A549 treated with GW870086 at 1 μM for 4 hours (cell line): ENCODE measurements at places on chromosomes 3 and 15. TPM values are rescaled to one million over a fixed set of nuclear protein-coding genes. Genes with fewer than 3 reads are reported as not detected.

CCDC39 gene
- total RNA-seq = 0.17 TPM in 1 of 5 replicates, not detected in the others

IL5RA gene
- total RNA-seq = 0.10 TPM in 1 of 5 replicates, not detected in the others

RPN1 gene
- 152 to 181 TPM (median 162 TPM) in 5 replicates for total RNA-seq

MST1R gene
- total RNA-seq = 5.4 to 8.4 TPM (median 7.7 TPM) in 5 replicates

FGD5 gene
- 0.06 to 0.18 TPM in 2 of 5 replicates, not detected in the others for total RNA-seq

SPTBN5 gene
- total RNA-seq = 0.10 to 0.36 TPM (median 0.16 TPM) in 5 replicates

NR2E3 gene
- 0.12 to 0.59 TPM (median 0.22 TPM) in 4 of 5 replicates, not detected in the other for total RNA-seq

PYGO1 gene
- 5.6 to 8.5 TPM (median 7.0 TPM) in 5 replicates for total RNA-seq

STAC gene
- total RNA-seq = 2.1 to 2.6 TPM (median 2.4 TPM) in 5 replicates

VGLL3 gene
- total RNA-seq = 3.2 to 8.1 TPM (median 6.2 TPM) in 5 replicates

TMEM212 gene
- not detected in 5 replicates for total RNA-seq

CLEC3B gene
- total RNA-seq = 0.27 TPM in 1 of 5 replicates, not detected in the others

RPUSD2 gene
- 13.1 to 16.3 TPM (median 14.8 TPM) in 5 replicates for total RNA-seq

GMPS gene
- 82.0 to 96.9 TPM (median 85.4 TPM) in 5 replicates for total RNA-seq

P2RY14 gene
- not detected in 5 replicates for total RNA-seq

PRR23E gene
- not detected in 5 replicates for total RNA-seq

CDHR4 gene
- total RNA-seq = 0.21 to 0.52 TPM (median 0.32 TPM) in 4 of 5 replicates, not detected in the other

IL17RB gene
- 0.71 to 1.2 TPM (median 0.96 TPM) in 5 replicates for total RNA-seq

ARNT2 gene
- total RNA-seq = 13.6 to 18.5 TPM (median 16.2 TPM) in 5 replicates

GNAT1 gene
- not detected in 5 replicates for total RNA-seq

RBPMS2 gene
- total RNA-seq = 6.1 to 8.9 TPM (median 7.1 TPM) in 5 replicates

LRRC15 gene
- total RNA-seq = 0.20 to 0.29 TPM (median 0.21 TPM) in 5 replicates

INTS14 gene
- total RNA-seq = 42.4 to 46.5 TPM (median 43.2 TPM) in 5 replicates

SLC28A1 gene
- total RNA-seq = not detected in 5 replicates

C3orf49 gene
- total RNA-seq = not detected in 5 replicates

ZBBX gene
- not detected in 5 replicates for total RNA-seq

ADGRG7 gene
- not detected in 5 replicates for total RNA-seq

P3H2 gene
- 24.9 to 37.4 TPM (median 31.8 TPM) in 5 replicates for total RNA-seq

RARB gene
- 5.1 to 8.9 TPM (median 7.6 TPM) in 5 replicates for total RNA-seq

CSPG5 gene
- 0.96 to 1.2 TPM (median 1.1 TPM) in 5 replicates for total RNA-seq

ZFAND6 gene
- total RNA-seq = 93.2 to 116 TPM (median 102 TPM) in 5 replicates

SLC35G2 gene
- 25.7 to 31.3 TPM (median 27.7 TPM) in 5 replicates for total RNA-seq

SGO1 gene
- 13.6 to 18.3 TPM (median 15.5 TPM) in 5 replicates for total RNA-seq

SPINT1 gene
- 0.67 to 1.4 TPM (median 0.78 TPM) in 5 replicates for total RNA-seq

GPR15 gene
- not detected in 5 replicates for total RNA-seq

RPP25 gene
- total RNA-seq = 22.1 to 29.5 TPM (median 27.1 TPM) in 5 replicates

TF gene
- 0.83 to 3.9 TPM (median 1.4 TPM) in 5 replicates for total RNA-seq

UQCC5 gene
- 55.5 to 78.7 TPM (median 61.5 TPM) in 5 replicates for total RNA-seq

CHRM5 gene
- 0.06 TPM in 1 of 5 replicates, not detected in the others for total RNA-seq

TEX55 gene
- not detected in 5 replicates for total RNA-seq

SLC28A2 gene
- not detected in 5 replicates for total RNA-seq

BNC1 gene
- total RNA-seq = 0.78 to 1.2 TPM (median 0.98 TPM) in 5 replicates

PLA2G4E gene
- not detected in 5 replicates for total RNA-seq

PLEKHO2 gene
- 5.7 to 6.5 TPM (median 6.1 TPM) in 5 replicates for total RNA-seq

PRICKLE2 gene
- total RNA-seq = 2.2 to 2.9 TPM (median 2.4 TPM) in 5 replicates

CGNL1 gene
- total RNA-seq = 0.58 to 0.78 TPM (median 0.69 TPM) in 5 replicates

VWA5B2 gene
- total RNA-seq = 0.33 to 0.62 TPM (median 0.52 TPM) in 5 replicates

TRH gene
- not detected in 5 replicates for total RNA-seq

USF3 gene
- total RNA-seq = 2.2 to 2.8 TPM (median 2.5 TPM) in 5 replicates
